ENCODE measurements at places on chromosomes 16 and 17. TPM values are rescaled to one million over a fixed set of nuclear protein-coding genes. Genes with fewer than 3 reads are reported as not detected.

The STX1B gene
- total RNA-seq = 0.91 TPM

The USP6 gene
- total RNA-seq = 0.24 TPM

The ALOX15B gene
- 0.80 TPM for total RNA-seq

The TBC1D26 gene
- 0.24 TPM for total RNA-seq

The OTOA gene
- total RNA-seq = not detected

The EPN3 gene
- total RNA-seq = 0.26 TPM

The NOG gene
- 0.08 TPM for total RNA-seq

The ZG16 gene
- total RNA-seq = not detected

The MT1H gene
- total RNA-seq = not detected

The KRTAP4-4 gene
- total RNA-seq = not detected

The TBX6 gene
- 0.13 TPM for total RNA-seq

The ITGB3 gene
- 10.9 TPM for total RNA-seq

The INPP5K gene
- 26.9 TPM for total RNA-seq

Data from epithelial cell of alveolus of lung (primary cell).